CD4-positive, CD25-positive, alpha-beta regulatory T cell (primary cell): ENCODE measurements at places on chromosomes 16 and 17. TPM values are rescaled to one million over a fixed set of nuclear protein-coding genes. Genes with fewer than 3 reads are reported as not detected.

GRCh38 chr16:25786748-25787147 lies 95.0 kb downstream of the HS3ST4 start:
- DNase-seq: no peak

Gene IGF2BP1
- total RNA-seq: not detected

GRCh38 chr16:1333854-1334700 lies 632 bp downstream of the BAIAP3 start:
- DNase-seq: no peak

- DNase-seq: no peak
Observed at GRCh38 chr17:30224419-30224960, 11.0 kb downstream of the SLC6A4 start.

DNA sequence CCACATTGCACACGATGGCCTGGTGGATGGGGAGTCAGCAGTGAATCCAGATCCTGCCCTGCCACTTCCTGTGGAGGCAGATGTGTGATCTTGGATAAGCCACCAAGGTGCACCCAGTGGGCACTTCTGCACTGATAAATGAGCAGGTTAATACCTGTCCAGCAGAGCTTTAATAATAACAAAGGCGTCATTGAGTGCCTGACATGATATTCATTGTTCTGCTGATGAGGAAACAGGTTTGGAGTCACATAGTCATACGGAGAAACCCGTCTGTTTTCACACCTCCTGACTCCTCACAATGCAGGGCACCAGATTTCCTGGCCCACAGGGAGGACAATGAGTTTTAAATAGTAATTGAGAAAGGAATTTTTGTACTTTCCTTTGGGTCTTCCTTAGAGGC lies 324.6 kb upstream of the CDH5 start:
- DNase-seq: no peak

DNA sequence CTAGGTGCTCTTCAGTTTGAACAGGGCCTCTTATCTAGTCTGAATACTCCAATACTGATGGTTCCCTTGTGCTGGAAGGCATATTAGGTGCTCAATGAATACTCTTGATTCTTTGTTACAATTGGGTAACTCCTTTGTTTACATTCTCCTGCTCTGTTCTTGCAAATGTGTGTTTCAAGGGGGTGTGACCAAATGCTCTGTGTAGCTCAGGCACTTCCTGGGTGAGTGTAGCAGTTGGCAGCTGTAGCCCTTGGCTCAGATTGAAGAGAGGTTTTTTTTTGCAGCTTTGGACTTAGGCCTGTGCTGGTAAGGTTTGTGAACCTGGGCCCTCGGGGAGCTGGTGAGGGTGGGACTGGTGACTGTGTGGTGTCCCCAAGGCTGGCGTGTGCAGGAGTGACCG lies 20.2 kb downstream of the TBCD start:
- DNase-seq: no peak
